MCF 10A (cell line): ENCODE measurements at places on chromosomes 3 and 15. TPM values are rescaled to one million over a fixed set of nuclear protein-coding genes. Genes with fewer than 3 reads are reported as not detected.

DNA sequence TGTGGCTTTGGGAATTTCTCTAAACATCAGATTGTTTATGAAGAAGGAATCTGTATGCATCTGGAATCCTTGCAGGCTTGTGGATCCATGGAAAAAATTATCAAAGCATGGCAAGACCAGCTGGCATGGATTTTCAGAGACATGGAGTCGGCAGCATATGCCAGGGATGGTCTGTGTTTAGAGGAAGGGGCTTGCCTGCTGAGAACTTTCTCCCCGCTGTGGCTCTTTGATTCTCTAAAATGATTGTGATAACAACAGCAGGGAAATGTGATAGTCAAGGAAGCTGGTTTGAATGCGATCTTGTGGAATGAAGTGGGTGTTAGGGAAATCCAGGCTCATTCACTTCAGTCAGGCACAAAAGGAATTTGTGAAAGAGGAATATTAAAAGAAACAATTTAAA is 245.7 kb upstream of the THRB start:
- H3K4me3 ChIP-seq, result no peak overlapping the region
- no peaks in the 10 kb centered on the region for H3K27me3 ChIP-seq
- H3K36me3 ChIP-seq, result no peaks in the 10 kb centered on the region
- H3K4me1 ChIP-seq, result no peaks in the 10 kb centered on the region
- H3K27ac ChIP-seq, result no peak overlapping the region

DNA sequence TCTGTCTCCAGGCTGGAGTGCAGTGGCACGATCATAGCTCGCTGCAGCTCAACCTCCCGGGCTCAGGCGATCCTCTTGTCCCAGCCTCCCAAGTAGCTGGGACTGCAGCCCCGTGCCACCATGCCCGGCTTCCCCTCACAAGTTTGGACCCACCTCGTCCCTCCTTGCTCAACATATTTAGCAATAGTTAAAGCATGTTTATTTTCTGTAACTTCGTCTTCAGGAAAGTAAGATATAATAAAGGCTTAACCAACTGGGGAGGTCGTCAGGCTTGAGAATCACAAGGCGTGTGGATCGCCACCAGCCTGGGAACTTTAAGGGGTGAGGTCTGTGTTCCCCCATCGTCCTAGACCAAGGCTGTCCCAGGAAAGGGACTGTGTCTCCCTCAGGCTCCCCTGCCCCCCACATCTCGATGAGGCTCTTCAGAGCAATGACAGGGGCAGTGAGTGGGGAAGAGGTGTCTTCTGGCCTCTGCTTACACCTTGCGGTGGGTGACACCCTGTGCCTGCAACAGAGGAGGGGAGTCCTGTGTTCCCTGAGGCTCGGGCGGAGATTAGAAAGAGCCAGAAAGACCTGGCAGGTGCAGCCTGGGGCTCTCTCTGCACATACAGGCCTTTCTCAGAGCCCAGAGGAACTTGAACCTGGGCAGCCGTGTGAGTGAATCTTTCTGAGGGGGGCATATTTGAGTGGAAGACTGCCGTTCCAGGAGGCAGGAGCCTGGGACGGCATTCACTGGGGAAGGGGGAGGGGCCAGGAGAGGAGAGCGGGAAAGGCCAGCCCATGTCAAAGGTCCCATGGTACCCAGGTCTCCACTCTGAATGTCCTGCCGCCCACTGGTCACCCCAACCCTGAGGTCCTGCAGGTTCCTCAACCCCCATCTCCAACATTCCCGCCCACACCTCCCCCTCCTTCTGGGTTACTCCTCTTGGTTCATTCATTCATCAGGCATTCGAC is 152.3 kb downstream of the SMAD6 start:
- peaks cover 6% of the 10 kb centered on the region for H3K36me3 ChIP-seq
- H3K4me3 ChIP-seq, result no peak overlapping the region
- DNase-seq, result no peak
- H3K4me1 ChIP-seq, result peaks cover 8% of the 10 kb centered on the region
- H3K27me3 ChIP-seq, result no peaks in the 10 kb centered on the region

GOLGA6L10 gene
- 1.9 and 2.6 TPM in 2 replicates for total RNA-seq

GRCh38 chr3:183975981-183976662 is 41.6 kb downstream of the ABCC5 start:
- no peaks in the 10 kb centered on the region for H3K4me1 ChIP-seq
- DNase-seq, result no peak
- H3K27me3 ChIP-seq, result no peaks in the 10 kb centered on the region
- peaks cover 38% of the 10 kb centered on the region for H3K36me3 ChIP-seq

IGDCC3 gene
- total RNA-seq, result not detected in 2 replicates

DNA sequence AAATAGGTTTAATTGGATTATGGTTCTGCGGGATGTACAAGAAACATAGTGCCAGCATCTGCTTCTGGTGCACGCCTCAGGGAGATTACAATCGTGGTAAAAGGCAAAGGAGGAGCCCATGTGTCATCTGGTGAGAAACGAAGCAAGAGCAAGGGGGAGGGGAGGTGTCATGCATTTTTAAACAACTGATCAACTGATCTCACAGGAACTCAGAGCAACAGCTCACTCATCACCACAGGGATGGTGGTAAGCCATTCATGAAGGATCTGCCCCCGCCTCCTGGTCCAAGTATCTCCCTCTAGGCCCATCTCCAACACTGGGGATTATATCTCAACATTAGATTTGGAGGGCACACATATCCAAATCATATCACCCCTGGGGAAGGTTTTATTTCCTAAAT is 42.1 kb upstream of the FGF7 start:
- no peak overlapping the region for H3K27ac ChIP-seq
- no peaks in the 10 kb centered on the region for H3K36me3 ChIP-seq
- H3K4me3 ChIP-seq, result no peak overlapping the region
- DNase-seq, result no peak

DNA sequence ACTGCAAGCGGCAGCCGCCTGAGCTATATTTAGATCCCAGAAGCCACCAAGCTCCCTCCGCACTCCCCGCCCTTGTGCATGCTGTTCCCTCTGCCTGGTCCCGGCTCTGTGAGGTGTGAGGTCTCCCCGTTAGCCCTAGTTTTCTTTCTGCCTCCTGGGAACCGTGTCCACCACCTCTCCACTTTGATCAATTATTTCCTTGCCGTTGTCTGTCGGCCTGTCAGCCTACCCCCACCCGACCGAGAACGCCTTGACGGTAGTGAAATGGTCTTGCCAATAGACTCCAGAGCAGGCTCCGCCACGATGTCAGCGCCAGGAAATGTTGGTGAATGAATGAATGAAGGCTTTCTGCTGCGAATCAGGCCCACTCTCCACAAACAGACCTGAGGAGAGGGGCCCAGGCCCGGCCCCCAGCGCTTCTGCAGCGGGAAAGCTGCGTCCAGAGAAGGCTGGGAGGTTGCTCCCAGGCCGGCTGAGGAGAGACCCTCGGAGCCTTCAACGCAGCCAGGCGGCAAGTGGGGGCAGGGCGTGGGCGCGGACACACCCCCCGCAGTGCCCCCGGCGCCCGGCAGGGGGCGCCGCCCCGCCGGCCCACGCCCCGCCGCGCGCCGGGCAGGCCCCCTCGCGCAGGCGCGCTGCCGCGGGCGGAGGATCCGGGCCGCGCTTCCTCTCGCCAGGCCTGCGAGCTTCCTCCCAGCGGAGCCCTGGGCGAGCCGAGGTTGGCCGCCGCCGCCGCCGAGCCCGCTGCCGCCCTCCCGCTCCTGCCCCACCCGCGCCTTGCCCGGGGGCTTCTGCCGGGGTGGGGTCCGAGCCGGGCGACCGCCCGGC is at the start of gene CSK:
Gene CSK, plus strand, starts transcription at position 650 of the 828 bp plus-strand sequence. CDS start 16,218 bp downstream, outside the sequence.
- H3K4me1 ChIP-seq, result peaks cover 23% of the 10 kb centered on the region
- H3K36me3 ChIP-seq, result no peaks in the 10 kb centered on the region
- peak within 1 kb of the TSS; percentile 92 for H3K4me3 ChIP-seq
- DNase-seq, result peak; percentile 68

CD200 gene
- total RNA-seq, result 0.44 TPM in 1 of 2 replicates, not detected in the other

HTR3E gene
- total RNA-seq, result not detected in 2 replicates

ERICH6 gene
- total RNA-seq, result not detected in 2 replicates

DNA sequence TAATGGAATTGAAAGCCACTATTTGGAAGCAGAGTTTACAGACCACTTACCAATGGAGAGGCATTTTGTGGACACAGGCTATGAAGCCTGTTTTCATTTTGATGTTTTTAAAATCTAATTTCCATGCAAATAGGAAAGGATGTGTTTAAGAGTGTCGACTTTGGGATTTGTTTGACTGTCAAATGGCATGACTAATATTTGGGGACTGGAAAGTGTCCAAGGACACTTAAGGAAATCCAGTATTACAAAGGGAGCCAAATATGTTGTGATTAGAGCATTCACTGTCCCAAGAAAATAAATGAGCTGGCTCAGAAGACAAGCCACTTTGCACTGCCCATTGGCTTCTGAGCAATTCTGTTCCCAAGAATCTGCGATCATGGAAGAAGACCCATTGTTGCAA is 34.0 kb upstream of the SLC6A11 start:
- H3K27me3 ChIP-seq, result peaks cover 20% of the 10 kb centered on the region
- H3K4me3 ChIP-seq, result no peak overlapping the region

- no peak for DNase-seq
- no peaks in the 10 kb centered on the region for H3K27me3 ChIP-seq
- no peaks in the 10 kb centered on the region for H3K36me3 ChIP-seq
- peaks cover 22% of the 10 kb centered on the region for H3K4me1 ChIP-seq
These were observed 4.1 kb downstream of the PLA2G4F start for GRCh38 chr15:42152196-42152920.

SLC7A14 gene
- not detected in 2 replicates for total RNA-seq

- H3K36me3 ChIP-seq, result peaks cover 5% of the 10 kb centered on the region
- peak overlapping the region; percentile 47 for H3K27ac ChIP-seq
- H3K4me3 ChIP-seq, result no peak overlapping the region
- no peak for DNase-seq
- H3K27me3 ChIP-seq, result no peaks in the 10 kb centered on the region
- H3K4me1 ChIP-seq, result peaks cover 44% of the 10 kb centered on the region
These were observed 84.5 kb upstream of the PLXND1 start for GRCh38 chr3:129690963-129691362.

LRRC49 gene
- total RNA-seq, result 6.9 and 8.4 TPM in 2 replicates

ACTC1 gene
- not detected in 2 replicates for total RNA-seq

- no peak overlapping the region for H3K4me3 ChIP-seq
- no peaks in the 10 kb centered on the region for H3K36me3 ChIP-seq
- peaks cover 5% of the 10 kb centered on the region for H3K4me1 ChIP-seq
- DNase-seq, result peak; percentile 32
- no peak overlapping the region for H3K27ac ChIP-seq
- peaks cover 26% of the 10 kb centered on the region for H3K27me3 ChIP-seq
These were observed 119.9 kb upstream of the FHIT start for GRCh38 chr3:61371123-61371522.

CRABP1 gene
- total RNA-seq, result not detected in 2 replicates

DNA sequence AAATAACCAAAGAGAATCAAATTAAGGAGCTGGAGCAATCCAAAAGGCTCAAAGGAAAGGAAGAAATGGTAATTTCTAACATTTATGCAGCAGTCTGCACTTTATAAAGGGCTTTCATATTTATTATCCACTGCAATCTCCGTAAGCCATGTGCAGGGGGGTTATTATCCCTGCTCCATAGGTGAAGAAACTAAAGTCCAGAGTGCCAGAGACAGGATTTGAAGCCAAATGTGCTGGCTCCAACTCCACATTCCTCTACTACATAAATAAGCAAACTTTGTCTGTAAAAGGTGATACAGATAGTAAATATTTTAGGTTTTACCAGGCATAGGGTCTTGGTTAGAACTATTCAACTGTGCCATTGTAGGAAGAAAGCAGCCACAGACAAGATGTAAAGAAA is 221.4 kb downstream of the MINAR1 start:
- H3K27me3 ChIP-seq, result peaks cover 31% of the 10 kb centered on the region
- no peak overlapping the region for H3K4me3 ChIP-seq
- H3K36me3 ChIP-seq, result no peaks in the 10 kb centered on the region
- no peak overlapping the region for H3K27ac ChIP-seq
- DNase-seq, result no peak

DNA sequence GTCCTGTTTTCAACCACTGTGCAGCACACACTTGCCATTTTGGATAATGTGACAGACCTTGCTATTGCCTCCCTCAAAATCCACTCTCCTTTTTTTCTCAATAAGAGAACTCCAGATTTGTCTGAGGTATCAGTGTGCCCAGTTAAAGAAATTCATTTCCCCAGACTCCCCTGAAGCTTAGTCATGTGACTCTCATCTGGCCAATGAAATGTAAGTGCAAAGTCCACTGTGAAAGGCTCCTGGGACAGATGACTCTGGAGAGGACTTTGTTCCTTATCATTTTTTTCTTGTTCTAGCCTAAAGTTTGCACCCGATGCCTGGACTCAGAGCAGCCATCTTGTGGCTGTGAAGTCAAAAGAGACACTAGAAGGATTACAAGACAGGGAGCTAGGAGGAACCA is 268.6 kb upstream of the LRTM1 start:
- peaks cover 4% of the 10 kb centered on the region for H3K4me1 ChIP-seq
- H3K4me3 ChIP-seq, result no peak overlapping the region
- H3K27me3 ChIP-seq, result no peaks in the 10 kb centered on the region
- no peaks in the 10 kb centered on the region for H3K36me3 ChIP-seq
- H3K27ac ChIP-seq, result no peak overlapping the region
- DNase-seq, result no peak

LRRC15 gene
- total RNA-seq, result not detected in 2 replicates

GRCh38 chr15:67405208-67406191 is 115.4 kb upstream of the C15orf61 start:
- H3K4me3 ChIP-seq, result no peak overlapping the region
- peak; percentile 73 for DNase-seq
- H3K27me3 ChIP-seq, result no peaks in the 10 kb centered on the region
- H3K36me3 ChIP-seq, result no peaks in the 10 kb centered on the region

GRCh38 chr15:65987100-65987499 is 117.8 kb downstream of the RAB11A start:
- H3K4me3 ChIP-seq, result no peak overlapping the region
- H3K36me3 ChIP-seq, result no peaks in the 10 kb centered on the region
- H3K27ac ChIP-seq, result no peak overlapping the region

BRK1 gene
- total RNA-seq, result 78.5 and 82.5 TPM in 2 replicates

DNA sequence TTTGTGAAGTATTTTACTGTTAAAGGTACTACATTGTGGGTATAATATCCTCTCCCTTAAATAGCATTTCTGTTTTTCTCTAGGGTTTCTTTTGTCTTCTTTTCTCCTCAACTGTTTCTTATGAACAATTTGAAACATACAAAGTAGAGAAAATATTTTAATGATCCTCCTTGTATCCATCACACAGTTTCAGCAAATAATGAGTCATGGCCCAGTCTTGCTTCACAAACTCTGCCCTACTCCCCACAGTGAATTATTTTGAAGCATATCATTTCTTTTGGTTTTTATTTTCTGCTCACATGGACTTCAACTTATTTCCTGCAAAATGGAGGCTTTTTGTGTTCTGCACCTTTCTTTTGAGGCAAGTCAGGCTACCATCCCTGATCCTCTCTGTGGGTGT is 6.1 kb upstream of the SCAANT1 start:
- DNase-seq, result no peak
- H3K4me1 ChIP-seq, result peaks cover 12% of the 10 kb centered on the region
- peaks cover 54% of the 10 kb centered on the region for H3K36me3 ChIP-seq
- no peak overlapping the region for H3K4me3 ChIP-seq
